Activated CD8-positive, alpha-beta memory T cell treated with anti-CD3 and anti-CD28 coated beads for 1 hour (primary cell): ENCODE measurements at places on chromosomes 3 and 15.

- DNase-seq, result no peak
These were observed at the start of gene RTP4 for GRCh38 chr3:187368251-187369088. Gene RTP4, plus strand, starts transcription at chr3:187368385. Its CDS starts 57 bp downstream, at chr3:187368442.

- no peak for DNase-seq
These were observed 1037.8 kb downstream of the OTOL1 start for GRCh38 chr3:162534431-162534830.

- DNase-seq, result no peak
These were observed 5.6 kb downstream of the SERPINI1 start for GRCh38 chr3:167740961-167741587.

- no peak for DNase-seq
These were observed 209.8 kb downstream of the TNIK start for GRCh38 chr3:171250444-171250843.

GRCh38 chr3:50396502-50396901, 37.2 kb upstream of the TMEM115 start:
- DNase-seq, result no peak
